ENCODE measurements at places on chromosomes 11 and 22.

- DNase-seq = no peak
Observed at GRCh38 chr11:111019871-111020670, 225.5 kb upstream of the POU2AF2 start.

GRCh38 chr11:134252346-134253187 lies 585 bp downstream of the THYN1 start:
- no peak for DNase-seq

- no peak for DNase-seq
Observed at GRCh38 chr11:128180441-128181087, 406.8 kb downstream of the ETS1 start.

- DNase-seq = no peak
Observed at GRCh38 chr11:74749965-74750296, 1.3 kb downstream of the RNF169 start.

DNA sequence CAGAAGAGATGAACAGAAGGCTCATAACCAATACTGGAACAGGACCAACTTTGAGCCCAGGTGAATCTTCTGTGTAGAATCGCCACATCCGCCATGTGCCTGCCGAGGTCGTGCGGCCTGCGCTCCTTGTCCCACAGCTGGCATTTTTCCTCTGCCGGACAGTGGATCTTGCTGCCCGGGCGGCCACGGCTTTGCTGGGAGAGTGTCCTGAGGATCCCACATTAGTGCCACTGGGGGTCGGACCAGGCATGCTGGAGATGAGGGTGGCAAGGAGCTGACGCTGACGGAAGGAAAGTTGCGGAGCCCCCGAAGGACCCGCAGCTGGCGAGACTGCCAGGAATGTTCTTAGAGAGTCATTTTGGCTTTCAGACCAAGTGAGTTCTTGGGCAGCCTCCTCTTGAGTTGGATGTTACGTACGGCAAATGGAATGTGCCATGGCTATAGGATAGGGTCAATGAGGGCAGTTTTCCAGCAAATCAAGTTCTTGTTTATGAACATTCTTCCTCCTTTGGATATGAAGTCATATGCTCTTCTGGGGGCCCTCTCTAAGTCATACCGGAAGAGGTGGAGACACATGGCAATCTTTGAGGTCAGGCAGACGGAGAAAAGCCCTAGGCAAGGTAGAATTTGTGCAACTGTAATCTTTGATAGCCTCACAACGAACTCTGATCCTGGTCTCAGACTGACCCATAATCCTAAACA lies 57.4 kb upstream of the NUP160 start:
- DNase-seq = no peak

DNA sequence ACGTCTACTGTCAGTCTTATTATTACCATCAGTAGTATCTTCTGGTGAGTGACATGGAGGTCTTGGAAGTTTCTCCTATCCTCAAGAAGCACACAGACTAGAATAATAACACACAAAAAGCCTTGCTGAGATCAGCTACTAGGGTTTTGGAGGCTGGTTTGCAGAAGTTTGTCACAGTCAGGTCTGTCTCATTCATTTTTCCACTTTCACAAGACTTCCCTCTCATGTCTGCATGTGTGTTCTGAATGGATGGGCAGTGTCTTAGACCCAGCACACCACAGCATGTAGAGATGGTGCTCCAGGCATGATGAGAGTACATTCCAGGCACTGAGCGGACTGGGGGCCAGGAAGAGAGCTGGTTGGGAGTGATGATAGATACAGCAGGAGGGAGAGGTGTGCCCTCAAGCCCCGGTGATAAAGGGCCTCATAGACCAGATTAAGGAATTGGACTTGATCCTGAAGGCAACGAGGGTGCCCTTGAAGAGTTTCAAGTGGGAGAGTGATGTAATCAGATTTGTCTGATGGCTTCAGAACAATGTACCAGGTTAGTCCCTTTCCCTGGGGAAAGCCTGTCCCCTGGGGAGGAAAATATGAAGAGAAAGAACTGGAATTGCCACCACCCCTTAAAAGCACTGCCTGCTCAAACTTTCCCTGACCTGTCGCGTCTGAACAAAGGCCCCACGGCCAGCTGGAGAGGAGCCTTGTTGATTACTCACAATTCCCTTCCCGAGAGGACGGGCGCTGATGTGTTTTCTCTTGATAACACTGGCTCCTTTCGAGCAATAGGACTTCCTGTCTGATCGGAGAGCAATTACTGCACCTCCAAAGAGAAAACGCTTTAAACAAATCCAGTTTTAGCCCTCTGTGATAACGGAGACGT lies 45.1 kb upstream of the LMO2 start:
- no peak for DNase-seq

DNA sequence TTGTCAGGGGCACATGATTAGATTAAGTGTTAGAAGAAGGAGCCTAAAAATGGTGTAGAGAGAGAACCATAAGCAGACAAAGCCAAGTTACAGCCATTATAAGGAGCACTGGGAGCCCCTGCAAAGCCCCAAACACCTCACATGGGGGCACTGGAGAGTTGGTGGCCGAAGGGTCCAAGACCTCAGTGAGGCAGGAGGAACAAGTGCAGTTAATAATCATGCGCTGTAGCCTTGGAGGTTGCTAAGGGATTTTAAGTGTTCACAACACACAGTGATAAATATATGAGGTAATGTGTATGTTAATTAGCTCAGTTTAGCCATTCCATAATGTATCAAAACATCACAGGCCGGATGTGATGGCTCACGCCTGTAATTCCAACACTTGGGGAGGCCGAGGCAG lies 54.4 kb upstream of the JAM3 start:
- no peak for DNase-seq

DNA sequence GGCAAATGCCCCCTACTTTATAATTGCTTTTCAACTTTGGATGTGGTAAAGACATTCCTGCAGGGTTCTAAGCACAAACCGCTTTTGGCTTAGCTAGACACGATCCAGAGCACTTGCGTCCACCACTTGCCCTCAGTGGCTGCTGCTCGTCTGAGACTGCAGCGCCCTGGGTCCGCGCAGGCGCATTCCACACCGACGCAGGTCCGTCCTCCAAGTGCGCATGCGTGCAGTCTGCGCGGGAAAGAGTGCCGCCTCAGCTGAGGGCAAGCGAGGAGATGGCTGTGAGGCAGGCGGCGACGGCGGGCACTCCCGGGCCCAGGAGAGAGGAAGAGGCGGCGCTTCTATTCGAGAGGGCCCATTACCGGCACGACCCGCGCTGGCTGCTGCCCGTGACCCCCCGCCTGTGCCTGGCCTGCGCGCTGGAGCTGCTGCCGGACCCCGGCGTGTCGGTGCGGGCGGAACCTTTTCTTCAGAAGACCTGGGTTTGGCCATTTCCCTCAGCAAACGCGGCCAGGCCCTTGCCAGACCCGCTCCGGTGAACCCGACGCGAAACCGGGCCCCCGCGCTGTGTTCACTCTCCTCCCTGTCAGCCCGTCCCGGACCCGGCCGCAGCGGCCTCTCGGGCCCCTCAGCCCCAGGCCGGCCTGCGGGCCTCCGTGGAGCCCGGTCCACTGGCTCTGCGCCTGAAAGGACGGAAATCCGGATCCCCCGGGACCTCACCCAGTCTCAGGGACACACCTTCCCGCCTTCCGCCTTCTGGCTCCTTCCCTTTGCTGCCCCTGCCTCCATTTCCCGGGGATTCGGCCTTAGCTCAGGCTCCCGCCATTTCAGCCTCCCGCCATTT lies at the start of gene MEI1:
Gene MEI1, plus strand, starts transcription at position 240 of the 844 bp plus-strand sequence. Its CDS starts 36 bp downstream, at position 276.
- DNase-seq = peak; percentile 88

- DNase-seq = no peak
Observed at GRCh38 chr11:72313912-72314598, 70.1 kb upstream of the PHOX2A start.

GRCh38 chr22:28014211-28015045 lies 95.4 kb upstream of the PITPNB start:
- no peak for DNase-seq

GRCh38 chr11:19199771-19200170 lies 2.0 kb downstream of the CSRP3 start:
- DNase-seq = no peak

DNA sequence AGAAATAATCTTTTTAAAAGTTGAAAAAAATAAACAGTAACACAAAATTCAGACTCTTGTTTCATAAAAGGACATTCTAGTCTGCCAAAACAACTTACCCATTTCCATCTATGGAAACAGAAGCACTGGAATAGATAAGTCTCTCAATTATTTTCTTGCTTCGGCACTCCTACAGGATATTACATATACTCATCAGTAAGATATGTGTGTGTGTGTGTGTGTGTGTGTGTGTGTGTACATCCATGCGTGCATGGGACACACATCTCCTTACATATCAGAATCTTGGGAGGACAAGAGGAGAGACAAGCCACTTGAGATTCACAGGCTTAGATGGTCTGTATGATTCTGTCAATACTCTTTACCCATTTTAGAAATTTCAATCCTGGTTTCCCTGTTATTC lies 144.6 kb downstream of the ATG16L2 start:
- DNase-seq = no peak

DNA sequence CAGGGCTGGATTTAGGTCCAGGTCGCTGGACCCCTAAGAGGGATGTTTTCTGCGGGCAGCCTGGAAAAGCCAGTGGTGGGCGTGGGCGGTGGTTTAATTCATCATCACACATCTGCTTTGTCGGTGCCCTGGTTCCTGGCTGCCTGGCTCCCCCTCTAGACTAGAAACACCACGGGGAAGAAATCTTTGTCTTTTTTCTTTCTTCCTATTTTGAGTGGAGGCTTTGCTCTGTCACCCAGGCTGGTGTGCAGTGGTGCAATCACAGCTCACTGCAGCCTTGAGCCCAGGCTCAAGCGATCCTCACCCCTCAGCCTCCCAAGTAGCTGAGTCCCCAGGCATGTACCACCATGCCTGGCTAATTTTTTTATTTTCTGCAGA lies 86.6 kb upstream of the LINC01488 start:
- DNase-seq = no peak

DNA sequence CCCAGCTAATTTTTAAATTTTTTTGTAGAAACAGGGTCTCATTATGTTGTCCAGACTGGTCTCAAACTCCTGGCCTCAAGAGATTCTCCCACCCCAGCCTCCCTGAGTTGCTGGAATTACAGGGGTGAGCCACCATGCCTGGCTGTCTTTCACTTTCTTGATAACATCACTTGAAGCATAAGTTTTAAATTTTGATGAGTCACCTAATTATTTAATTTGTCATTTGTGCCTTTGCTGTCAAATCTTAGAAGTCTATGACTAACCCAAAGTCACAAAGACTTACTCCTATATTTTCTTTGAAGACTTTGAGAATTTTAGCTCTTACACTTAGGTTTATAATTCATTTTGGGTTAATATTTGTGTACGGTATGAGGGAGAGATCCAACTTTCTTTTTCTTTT lies 14.5 kb upstream of the MSANTD2 start:
- DNase-seq = no peak

- DNase-seq = no peak
Observed at GRCh38 chr11:34864424-34864823, 51.8 kb downstream of the APIP start.

DNA sequence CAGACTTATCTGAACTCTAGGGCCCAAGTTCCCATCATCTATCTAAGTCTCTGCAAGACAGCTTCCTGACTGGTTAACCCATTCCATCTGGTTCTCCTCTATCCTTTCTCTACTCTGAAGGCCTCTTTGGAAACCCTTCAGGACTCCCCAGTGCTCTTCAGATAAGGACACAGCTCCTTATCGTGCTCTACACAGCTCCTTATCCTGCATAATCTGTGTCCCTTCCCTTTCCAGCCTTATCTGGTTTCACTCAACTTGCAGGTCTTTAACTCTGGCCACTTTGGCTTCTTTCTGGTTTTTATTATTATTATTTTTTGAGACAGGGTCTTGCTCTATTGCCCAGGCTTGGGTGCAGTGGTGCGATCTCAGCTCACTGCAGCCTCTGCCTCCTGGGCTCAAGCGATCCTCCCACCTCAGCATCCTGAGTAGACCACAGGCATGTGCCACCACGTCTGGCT lies 10.6 kb downstream of the ENDOD1 start:
- DNase-seq = no peak

DNA sequence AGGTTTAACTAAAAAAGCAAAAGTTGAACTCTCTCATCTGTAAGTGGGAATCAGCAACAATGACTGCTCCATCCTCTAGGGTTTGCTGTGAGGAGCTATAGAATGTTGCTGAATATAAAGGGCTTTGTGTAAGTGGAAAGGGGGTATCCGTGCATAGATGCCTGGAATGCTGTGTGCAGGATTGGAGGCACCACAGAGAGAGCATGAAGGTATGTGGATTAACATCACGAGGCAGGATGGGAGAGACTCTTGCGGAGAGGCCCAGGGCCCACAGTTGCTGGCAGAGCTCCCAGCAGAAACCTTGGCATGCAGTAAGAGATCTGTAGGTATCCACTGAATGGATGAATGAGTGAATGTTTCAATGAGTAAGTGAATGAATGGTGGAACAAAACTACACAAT lies 298.7 kb upstream of the DDI1 start:
- DNase-seq = no peak

DNA sequence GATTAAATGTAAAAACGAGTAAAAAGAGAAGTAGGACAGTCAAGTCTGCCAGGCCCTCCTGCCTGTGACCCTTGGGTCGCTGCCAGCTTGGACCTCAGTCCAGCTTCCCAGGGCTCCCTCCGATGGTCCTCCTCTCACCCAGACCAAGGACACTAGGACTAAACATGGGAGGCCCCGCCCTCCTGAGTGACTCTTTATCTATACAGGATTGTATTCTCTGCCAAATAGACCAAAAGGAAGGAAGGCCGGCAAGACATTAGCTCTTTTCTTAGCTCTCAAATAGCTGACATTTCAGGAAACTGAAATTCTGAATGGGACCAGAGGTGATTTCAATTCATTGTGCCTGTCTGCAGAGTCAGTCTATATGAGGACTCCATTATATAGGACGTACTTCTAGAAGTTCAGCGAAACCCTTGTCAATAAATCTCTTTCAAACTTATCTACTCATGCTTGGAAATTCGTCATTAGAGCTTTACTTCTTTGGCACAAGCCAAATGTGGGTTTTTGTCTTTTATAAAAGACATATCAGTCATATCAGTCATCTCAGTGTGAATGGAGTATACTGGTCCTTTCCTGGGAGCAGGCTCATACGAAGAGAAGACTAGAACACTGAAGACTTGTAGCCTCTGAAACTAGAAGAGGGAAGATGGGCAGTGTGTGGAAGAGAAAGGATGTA lies 28.5 kb downstream of the ADORA2A start:
- no peak for DNase-seq

GRCh38 chr11:12800032-12800671 lies 125.9 kb downstream of the TEAD1 start:
- DNase-seq = no peak

DNA sequence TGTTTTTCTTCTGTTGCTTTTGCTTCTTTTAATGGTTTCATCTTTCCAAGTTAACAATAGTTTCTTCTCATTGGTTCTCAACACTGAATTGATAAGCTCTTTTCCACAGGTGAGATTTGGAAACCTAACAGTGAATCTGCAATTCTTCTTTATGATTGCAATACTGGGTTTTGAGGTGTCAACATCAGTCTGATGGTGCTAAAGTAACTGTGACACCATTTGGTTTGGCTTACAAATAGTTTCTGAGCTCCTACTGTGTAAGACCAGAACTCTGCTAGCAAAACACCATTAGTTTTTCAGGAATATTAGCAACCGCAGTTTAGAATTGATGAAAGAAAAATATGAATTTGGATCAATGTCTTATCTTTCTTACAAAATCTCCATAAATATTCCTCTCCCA lies 58.6 kb downstream of the MAML2 start:
- no peak for DNase-seq

DNA sequence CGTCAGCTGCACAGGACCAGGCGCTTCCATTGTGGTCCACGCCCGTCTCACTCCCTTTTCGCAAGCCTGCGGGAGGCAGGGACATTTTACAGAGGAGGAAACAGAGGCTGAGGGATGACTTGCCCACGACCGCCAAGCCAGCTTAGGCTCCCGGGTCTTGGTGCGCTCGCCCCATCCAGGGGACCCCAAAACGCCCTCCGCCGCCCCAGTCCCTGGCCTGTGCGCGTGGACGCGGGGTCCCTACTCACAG lies 300 bp downstream of the WNT11 start:
- DNase-seq = no peak

GRCh38 chr11:75771646-75772410 lies 3.2 kb downstream of the DGAT2 start:
- DNase-seq = no peak

Data from activated T-helper 1 cell treated with Interleukin-2 at 50 U/mL for 16 hours (primary cell).